ENCODE measurements at places on chromosomes 2 and 18. TPM values are rescaled to one million over a fixed set of nuclear protein-coding genes. Genes with fewer than 3 reads are reported as not detected.

- DNase-seq, result no peak
- H3K4me3 ChIP-seq, result no peak overlapping the region
- H3K27me3 ChIP-seq, result no peaks in the 10 kb centered on the region
- peaks cover 21% of the 10 kb centered on the region for H3K4me1 ChIP-seq
- peaks cover 4% of the 10 kb centered on the region for H3K36me3 ChIP-seq
These were observed 198.1 kb downstream of the MCFD2 start for GRCh38 chr2:46717344-46718121.

DNA sequence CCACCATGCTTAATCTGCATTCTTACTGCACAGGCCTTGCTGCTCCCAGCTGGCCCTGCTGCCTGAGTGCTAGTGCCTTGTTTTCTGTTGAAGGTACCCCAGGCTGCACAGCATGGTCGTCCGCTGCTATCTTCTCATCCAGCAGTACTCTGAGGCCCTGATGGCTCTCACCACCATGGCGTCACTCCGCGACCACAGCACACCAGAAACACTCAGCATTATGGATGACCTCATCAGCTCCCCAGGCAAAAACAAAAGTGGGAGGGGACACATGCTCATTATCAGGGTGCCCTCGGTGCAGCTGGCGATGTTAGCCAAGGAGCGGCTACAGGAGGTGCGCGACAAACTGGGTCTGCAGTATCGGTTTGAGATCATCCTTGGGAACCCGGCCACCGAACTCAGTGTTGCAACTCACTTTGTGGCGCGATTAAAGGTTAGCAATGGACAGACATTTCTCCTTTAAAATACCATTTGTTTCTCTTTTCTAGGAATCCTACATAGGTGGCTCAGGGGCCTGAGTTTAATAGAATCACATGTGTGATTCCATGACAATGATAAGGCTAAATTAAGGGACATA is 110.5 kb downstream of the ESCO1 start:
- no peaks in the 10 kb centered on the region for H3K36me3 ChIP-seq
- no peak overlapping the region for H3K4me3 ChIP-seq
- H3K27ac ChIP-seq, result no peak overlapping the region
- no peaks in the 10 kb centered on the region for H3K4me1 ChIP-seq
- no peaks in the 10 kb centered on the region for H3K27me3 ChIP-seq

DNA sequence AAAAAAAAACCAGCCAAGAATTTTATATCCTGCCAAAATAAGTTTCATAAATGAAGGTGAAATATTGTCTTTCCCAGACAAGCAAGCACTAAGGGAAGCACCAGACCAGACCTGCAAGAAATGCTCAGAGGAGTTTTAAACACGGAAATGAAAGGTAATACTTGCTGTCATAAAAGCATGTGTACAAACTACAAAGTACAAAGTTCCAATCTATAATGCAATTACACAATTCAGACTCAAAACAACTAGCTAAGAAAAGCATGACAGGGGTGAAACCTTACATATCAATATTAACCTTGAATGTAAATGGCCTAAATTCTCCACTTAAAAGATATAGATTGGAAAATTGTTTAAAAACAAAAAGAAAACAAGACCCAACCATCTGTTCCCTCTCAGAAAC is 45.0 kb upstream of the ASXL3 start:
- DNase-seq, result no peak
- no peaks in the 10 kb centered on the region for H3K36me3 ChIP-seq
- no peak overlapping the region for H3K4me3 ChIP-seq
- no peaks in the 10 kb centered on the region for H3K27me3 ChIP-seq

DNA sequence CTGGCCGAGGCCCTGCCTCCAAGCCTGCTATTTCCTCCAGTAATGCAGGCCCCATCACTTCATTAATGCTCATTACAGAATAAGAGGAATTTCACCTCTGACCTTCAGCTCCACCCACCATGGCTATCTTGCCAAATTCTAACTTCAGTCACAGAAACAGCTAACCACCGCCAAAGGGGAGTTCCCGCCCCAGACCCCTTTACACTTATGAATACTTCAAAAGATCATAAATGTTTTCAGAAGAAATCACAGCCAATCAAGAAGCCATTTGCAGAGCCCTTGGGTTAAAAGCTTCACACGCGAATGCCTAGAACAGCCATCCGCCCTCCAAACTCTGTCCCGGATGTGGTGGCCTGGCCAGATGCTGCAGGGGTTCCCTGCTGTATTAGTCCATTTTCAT is 73.8 kb upstream of the TWIST2 start:
- H3K4me3 ChIP-seq, result no peak overlapping the region
- peaks cover 5% of the 10 kb centered on the region for H3K27me3 ChIP-seq
- peaks cover 11% of the 10 kb centered on the region for H3K4me1 ChIP-seq
- H3K36me3 ChIP-seq, result no peaks in the 10 kb centered on the region

DNA sequence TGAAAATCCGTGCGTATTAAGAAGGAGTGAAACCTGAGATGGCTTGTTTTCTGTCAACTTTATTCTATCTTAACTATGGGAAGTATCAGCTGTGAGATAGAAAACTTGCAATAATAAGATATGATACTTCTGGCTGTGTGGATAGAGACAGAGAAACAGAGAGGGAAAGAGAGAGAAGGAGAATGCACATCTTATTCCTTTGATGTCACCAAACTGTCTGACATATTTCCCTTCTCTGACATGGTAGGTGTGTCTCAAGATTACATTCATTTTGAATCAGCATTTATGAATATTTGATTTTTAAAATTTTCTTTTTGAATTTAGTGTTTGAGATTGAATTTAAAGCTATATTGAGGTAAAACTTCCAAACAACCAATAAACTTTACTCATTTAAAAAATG is 69.4 kb downstream of the CDC42EP3 start:
- H3K27ac ChIP-seq, result no peak overlapping the region
- no peak overlapping the region for H3K4me3 ChIP-seq
- no peaks in the 10 kb centered on the region for H3K27me3 ChIP-seq
- no peak for DNase-seq
- H3K4me1 ChIP-seq, result no peaks in the 10 kb centered on the region

DNA sequence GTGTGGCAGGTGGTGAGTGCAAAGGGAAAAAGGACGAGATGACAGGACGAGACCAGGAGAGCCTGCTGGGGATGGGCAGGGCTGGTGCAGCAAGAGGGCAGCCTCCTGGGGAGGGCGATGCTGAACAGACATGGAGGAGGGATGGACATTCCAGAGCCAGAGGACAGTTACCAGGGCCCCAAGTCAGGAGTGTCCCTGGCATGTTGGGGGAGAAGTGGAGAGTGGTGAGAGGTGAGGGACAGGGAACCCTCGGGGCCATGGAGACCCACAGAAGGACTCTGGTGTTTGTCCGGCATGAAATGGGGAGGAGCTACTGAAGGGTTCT is 19.0 kb downstream of the MTERF4 start:
- peaks cover 4% of the 10 kb centered on the region for H3K27me3 ChIP-seq
- peaks cover 22% of the 10 kb centered on the region for H3K36me3 ChIP-seq
- peaks cover 9% of the 10 kb centered on the region for H3K4me1 ChIP-seq

- DNase-seq, result no peak
- H3K4me1 ChIP-seq, result peaks cover 20% of the 10 kb centered on the region
- H3K27me3 ChIP-seq, result no peaks in the 10 kb centered on the region
- H3K4me3 ChIP-seq, result no peak overlapping the region
- H3K27ac ChIP-seq, result no peak overlapping the region
These were observed 39.3 kb downstream of the SNTG2 start for GRCh38 chr2:989781-990467.

DNA sequence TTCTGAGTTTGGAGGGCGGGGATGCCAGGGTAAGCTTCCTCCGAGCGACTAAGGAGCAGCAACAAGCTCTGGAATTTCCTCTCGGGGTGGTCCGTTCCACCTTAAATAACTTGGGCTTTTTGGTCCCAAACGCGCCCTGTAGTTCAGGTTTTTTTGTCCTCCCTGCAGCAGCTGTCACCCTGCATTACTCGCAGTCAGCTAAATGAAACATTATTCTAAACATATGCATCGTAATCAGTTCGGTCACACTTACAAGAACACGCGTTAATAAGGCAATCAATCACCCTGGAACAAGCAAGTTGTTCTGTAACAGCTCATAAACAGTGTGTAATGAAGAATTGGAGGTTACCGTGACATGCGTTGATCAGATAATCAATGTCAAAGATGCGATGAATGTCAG is 8.3 kb downstream of the EVX2 start:
- DNase-seq, result no peak
- peak overlapping the region; percentile 81 for H3K4me3 ChIP-seq
- H3K36me3 ChIP-seq, result peaks cover 2% of the 10 kb centered on the region
- peaks cover 14% of the 10 kb centered on the region for H3K4me1 ChIP-seq

DNA sequence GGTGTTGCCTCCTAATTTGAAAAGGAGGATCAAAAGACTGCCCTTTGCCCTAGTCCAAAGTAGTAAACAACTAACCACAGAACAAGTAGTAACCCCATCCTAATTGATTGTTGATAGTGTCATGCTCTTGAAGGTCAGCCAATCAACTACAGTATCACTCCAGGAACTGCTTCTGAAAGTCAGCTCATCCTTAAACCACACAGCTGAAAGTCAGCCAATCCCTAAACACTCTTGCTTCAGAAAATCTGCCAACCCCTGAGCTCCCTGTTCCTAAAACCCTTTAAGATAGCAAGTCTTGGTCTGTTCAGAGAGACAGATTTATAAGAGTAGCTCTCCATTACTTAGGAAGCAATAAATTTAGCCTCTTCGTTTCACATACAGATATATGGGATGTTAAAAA is 51.6 kb upstream of the CPO start:
- H3K27me3 ChIP-seq, result no peaks in the 10 kb centered on the region
- no peaks in the 10 kb centered on the region for H3K36me3 ChIP-seq
- no peak overlapping the region for H3K27ac ChIP-seq
- no peak overlapping the region for H3K4me3 ChIP-seq
- H3K4me1 ChIP-seq, result no peaks in the 10 kb centered on the region

DNA sequence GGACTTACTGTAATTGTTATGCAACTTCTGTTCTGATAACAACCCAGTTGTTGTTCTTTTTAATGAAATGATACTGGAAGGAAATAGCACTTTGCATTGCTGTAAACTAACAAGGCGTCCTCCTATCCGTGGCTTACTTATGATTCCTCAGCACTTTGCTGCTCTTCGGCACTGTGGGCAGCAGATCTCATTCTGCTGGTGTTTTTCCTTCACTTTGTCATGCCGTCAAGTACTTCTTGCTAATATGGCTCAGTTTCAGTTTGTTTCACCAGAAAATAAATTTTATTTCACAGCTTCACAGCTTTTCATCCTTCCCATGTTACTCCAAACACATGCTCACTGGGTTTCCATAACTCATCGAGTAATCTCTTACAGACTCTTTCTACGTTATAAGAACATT is 289.3 kb downstream of the MEIS1 start:
- peaks cover 1% of the 10 kb centered on the region for H3K27me3 ChIP-seq
- no peak for DNase-seq
- no peaks in the 10 kb centered on the region for H3K4me1 ChIP-seq
- no peaks in the 10 kb centered on the region for H3K36me3 ChIP-seq

GRCh38 chr2:154142480-154142879 is 270.8 kb downstream of the GALNT13 start:
- no peaks in the 10 kb centered on the region for H3K36me3 ChIP-seq
- no peaks in the 10 kb centered on the region for H3K27me3 ChIP-seq
- no peak overlapping the region for H3K27ac ChIP-seq
- no peaks in the 10 kb centered on the region for H3K4me1 ChIP-seq
- no peak overlapping the region for H3K4me3 ChIP-seq
- DNase-seq, result no peak

DNA sequence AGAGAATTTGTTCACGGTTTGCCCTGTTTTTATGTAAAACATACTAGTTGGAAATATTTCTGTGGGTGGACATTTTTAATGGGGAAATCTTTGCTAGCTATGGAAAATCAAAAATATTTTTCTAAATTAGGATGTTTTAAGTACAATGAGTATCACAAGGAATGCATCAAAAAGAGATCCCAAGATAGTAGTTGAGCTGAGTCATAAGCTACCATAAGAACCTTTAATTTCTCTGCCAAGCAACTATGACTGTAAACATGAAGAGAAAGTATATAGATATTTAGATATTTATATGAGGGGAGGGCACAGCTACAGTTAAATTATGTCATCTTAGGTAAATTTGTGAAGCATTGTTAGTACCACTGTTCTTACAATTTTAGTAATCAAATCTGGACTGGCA is 646.2 kb downstream of the XIRP2 start:
- no peak for DNase-seq
- H3K27me3 ChIP-seq, result peaks cover 2% of the 10 kb centered on the region
- no peaks in the 10 kb centered on the region for H3K4me1 ChIP-seq
- no peak overlapping the region for H3K4me3 ChIP-seq
- H3K36me3 ChIP-seq, result no peaks in the 10 kb centered on the region

- no peaks in the 10 kb centered on the region for H3K27me3 ChIP-seq
- no peak overlapping the region for H3K4me3 ChIP-seq
- no peaks in the 10 kb centered on the region for H3K36me3 ChIP-seq
- H3K27ac ChIP-seq, result no peak overlapping the region
- H3K4me1 ChIP-seq, result no peaks in the 10 kb centered on the region
These were observed 38.4 kb downstream of the RAD51AP2 start for GRCh38 chr2:17479875-17480274.

DNA sequence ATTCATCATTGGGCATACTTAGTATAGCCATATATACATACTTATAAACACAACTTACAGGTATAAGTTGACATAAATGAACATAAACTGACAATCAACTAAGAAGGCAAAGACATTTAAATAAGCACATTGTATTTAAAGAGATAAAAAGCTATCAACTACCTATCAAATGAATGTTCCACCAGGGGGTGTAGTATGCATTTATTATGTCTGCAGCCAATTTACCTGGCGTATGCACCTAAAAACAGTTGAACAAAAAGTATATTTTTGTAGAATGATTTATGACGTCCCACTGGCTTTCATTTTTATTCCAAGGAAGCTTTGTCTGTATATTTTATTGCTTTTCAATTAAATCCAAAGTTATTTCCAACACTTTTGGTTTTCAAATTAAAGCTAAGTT is 323.5 kb downstream of the AFF3 start:
- H3K4me1 ChIP-seq, result peaks cover 13% of the 10 kb centered on the region
- no peak overlapping the region for H3K27ac ChIP-seq
- DNase-seq, result no peak
- H3K4me3 ChIP-seq, result no peak overlapping the region

DNA sequence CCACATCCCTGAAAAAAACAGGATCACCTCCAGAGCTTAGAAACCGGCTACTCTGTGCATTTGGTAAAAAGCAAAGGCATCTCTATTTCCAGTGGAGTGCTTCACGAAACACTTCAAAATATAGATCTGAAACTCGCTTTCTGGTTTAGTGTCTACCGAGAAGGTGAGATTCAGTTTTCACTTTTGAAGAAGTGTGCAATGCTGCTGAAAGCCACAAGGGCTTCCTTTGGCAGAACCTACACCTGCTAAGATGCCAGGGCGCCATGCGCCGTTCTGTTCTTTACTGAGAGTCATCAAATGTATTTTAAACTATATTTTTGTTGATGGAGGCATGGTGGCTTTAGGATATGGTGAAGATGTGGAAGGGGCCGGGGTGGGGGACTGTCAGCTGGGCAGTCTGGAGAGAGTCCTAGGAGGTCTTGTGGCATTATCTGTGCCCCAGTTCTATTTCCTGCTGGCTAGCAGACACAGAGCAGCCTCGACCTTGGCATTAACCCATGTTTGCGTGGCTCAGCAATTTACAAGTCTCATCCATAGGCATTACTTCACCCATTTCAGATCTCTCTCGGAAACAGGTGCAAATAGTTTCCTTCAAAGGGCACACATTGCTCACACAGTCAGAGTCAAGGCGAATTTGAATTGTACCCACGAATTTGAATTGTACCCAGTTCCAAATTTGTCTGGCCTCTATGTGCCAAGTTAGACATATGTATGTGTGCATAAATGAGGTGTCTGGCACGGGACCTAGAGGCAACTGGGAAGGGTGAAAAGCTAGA is 46.7 kb upstream of the KCNF1 start:
- H3K27ac ChIP-seq, result no peak overlapping the region
- DNase-seq, result no peak
- no peak overlapping the region for H3K4me3 ChIP-seq
- no peaks in the 10 kb centered on the region for H3K36me3 ChIP-seq

TMEM178A gene
- 12.5 TPM for total RNA-seq

RIOK3 gene
- total RNA-seq, result 105 TPM

NPPC gene
- total RNA-seq, result 18.5 TPM

GDF7 gene
- total RNA-seq, result not detected

LRATD1 gene
- total RNA-seq, result 19.4 TPM

MAP3K20 gene
- total RNA-seq, result 0.76 TPM

ZBTB14 gene
- total RNA-seq, result 9.1 TPM

PDE11A gene
- total RNA-seq, result 0.27 TPM
